NCI-H345 (cell line): ENCODE measurements at places on chromosomes 4 and X.

DNA sequence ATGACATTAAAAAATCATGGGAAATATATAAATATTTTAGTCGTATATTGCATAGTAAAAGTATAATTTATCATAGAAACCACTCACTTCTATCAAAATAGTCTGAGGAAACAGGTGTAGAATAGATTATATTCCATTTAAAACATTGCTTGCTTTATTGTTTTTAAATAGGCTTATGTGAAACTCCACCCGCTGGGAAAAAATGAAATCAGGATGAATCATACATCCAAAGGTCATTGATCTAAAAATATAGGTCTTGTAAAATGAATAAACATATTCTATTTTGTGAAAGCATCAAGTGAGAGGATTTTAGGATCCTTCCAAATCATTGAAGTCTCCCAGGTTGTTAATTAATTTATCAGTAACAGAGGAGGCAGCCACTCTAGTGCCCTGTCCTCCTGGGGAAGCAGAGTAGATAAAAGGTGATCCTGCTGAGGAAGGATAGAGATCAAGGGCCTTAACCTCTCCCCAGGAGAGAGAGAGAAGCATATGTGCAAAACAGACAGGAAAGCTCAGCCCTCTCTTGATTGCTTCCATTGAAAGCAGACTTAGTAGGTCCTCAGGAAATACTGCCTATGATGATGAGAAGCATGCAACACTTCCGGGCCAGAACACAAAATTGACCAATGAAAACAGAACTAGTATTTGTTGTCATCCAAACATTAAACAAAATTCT is 96.8 kb upstream of the MAP9 start:
- DNase-seq: no peak

GRCh38 chr4:100285121-100285520 is 94.9 kb upstream of the DDIT4L start:
- no peak for DNase-seq

DNA sequence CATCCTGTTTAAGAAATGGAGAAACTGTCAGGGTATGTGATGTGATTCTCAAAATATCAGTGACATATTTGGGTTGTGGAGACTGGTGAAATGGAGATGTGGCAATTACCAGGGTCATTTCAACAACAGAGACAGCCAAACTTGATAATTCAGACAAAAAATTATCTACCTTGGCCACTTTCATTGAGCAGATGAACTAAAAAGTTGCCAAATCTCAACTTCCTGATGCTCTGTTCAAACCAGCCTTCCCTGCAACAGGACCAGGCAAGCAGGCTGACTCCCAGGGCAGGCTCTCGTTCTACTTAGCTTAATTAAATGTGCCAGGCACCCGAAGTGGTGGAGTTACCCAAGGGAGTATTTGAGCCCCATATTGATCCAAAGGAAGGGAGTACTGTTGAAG is 199.6 kb downstream of the AFF2 start:
- DNase-seq: no peak

GRCh38 chr4:80911458-80911857 is 119.0 kb upstream of the BMP3 start:
- DNase-seq: no peak

- peak; percentile 47 for DNase-seq
Measured at GRCh38 chr4:5894266-5894665, 1.4 kb upstream of the CRMP1 start.

GRCh38 chr4:80268081-80268823 is 1.8 kb downstream of the FGF5 start:
- DNase-seq: no peak

- no peak for DNase-seq
Measured at GRCh38 chrX:65668377-65669310, 1.2 kb downstream of the MSN start.

GRCh38 chr4:80812145-80812544 is 218.4 kb upstream of the BMP3 start:
- no peak for DNase-seq

DNA sequence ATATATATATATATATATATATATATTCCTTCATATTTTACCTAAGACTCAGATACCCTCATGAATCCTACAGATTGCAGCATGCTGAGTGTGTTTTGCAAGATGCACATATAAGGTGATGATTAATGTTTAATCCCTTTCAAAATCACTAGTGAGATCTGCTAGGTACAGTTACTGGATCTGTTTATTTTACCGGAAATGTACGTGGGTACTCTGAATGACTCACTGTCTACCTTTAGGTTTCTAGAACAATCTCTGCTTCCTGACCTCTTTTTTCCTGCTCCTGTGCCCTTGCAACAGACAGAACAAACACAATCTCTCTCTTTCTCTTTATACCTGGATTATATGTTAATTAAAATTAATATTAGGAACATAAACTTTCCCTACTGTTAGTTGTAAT is 379.6 kb downstream of the FAM133A start:
- no peak for DNase-seq

DNA sequence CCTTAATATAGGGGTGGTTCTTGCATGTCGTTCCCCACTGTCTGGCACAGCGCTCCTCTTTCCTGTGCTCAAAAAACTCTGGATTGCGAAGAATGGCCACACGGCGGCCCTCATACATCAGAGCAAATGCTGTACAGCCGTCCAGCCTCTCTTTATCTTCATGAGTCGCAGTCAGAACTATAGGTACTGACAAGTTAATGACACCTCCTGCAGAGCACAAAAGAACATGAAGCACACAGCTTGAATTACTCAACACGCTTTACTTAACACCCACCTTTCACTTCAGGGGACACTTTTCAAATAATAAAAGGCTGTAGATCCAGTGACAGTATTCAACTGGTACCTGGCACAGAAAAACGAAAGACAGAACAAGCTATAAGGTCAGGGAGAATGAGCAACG is 65.3 kb downstream of the PAPSS1 start:
- peak; percentile 77 for DNase-seq

- DNase-seq: no peak
Measured at GRCh38 chr4:115671581-115671980, 558.2 kb upstream of the NDST4 start.

GRCh38 chrX:42694260-42694815 is 83.6 kb downstream of the PPP1R2C start:
- DNase-seq: no peak

DNA sequence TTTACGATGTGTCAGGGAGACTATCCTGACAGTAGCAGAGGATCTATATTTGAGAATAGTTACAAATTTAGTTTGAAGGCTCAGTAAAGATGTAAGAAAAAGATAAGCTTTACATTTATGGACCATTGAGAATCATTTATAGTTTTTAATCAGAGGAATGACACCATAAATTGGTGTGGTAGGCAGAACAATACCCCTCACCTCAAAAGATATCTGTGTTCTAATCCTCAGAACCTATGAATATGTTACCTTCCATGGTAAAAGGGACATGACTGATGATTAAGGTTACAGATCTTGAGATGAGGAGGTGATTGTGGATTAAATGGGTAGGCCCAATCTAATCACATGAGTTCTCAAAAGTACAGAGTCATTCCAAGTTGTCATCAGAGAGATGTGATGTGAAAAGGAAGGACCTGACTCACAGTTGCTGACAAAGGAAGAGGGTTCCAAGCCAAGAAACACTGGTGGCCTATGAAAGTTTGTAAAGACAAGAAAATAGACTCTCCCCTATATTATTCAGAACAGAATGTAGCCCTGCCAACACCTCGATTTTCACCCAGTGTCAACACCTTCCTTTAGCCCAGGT is 27.0 kb downstream of the EREG start:
- no peak for DNase-seq

- no peak for DNase-seq
Measured at GRCh38 chr4:142416121-142416520, 430.0 kb downstream of the INPP4B start.

DNA sequence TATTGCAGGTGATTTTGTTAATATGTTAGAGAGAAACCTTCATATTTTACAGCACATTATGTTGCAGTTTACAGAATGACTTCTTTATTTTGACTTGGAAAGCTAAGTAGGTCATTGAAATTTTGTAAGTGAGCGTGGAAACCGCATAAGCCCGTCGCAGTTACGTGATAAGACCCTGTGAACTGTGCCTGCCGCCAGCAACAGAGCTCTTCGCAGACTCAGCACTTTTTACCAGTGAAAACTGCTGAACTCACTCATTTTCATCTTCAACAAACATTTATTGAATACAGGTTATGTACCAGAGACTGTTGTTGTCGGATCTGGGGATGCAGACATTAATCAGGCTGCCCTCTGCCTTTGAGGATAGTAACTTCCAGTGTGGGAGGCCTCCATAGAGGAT is 355.7 kb downstream of the HS3ST1 start:
- DNase-seq: no peak

GRCh38 chr4:169164669-169165415 is 105.9 kb downstream of the SH3RF1 start:
- no peak for DNase-seq

DNA sequence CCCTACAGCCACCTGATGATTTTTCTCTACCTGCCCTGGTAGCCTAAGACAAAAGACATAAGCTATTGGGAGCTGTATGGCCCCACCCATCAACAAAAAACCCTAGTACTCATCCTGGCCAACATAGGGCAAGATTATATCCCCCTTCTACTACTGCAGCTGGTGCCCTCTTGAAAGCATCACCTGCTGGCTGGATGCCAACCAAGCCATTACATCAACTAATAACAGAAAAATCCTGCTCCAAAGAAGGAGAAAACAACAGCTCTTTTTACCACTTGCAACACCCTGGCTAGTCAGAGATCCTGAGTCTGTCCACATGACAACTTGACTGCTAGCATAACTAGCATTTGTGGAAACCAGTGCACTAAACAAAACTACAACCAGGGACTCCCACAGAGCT is 43.6 kb upstream of the UPRT start:
- peak; percentile 52 for DNase-seq

DNA sequence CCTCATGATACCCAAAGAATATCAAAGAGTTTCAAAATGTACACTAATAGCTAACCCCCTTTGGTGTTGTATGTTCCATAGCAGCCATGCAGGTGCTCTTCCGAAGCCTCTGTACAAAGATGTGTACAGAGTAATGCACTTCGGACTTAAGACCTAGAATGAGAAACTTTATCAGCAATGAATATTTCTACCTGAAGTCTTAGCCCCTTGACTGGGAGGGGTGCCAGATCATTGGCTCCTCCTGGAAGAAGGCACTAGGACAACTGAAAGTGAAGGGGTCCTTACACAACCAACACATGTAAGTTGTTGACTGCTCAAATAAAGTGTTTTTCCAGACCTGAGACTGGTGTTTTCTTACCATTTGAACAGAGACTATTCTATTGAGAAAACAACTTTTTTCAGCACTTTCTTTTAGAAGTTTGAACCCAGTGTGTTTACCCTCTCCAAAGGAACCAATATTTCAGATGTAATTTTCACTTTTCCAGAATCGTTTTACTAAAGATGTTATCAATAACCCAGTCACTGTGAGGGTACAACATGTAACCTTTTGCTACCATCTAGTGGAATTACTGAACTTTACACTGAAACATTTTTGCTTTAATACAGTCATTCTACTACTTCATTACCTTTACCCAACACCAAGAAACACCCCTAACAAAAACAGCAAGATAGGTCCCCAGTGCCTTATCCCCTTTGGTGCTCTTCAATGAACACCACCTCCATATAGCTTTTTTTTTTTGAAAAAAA is 33.3 kb upstream of the PRDX4 start:
- DNase-seq: peak; percentile 9

DNA sequence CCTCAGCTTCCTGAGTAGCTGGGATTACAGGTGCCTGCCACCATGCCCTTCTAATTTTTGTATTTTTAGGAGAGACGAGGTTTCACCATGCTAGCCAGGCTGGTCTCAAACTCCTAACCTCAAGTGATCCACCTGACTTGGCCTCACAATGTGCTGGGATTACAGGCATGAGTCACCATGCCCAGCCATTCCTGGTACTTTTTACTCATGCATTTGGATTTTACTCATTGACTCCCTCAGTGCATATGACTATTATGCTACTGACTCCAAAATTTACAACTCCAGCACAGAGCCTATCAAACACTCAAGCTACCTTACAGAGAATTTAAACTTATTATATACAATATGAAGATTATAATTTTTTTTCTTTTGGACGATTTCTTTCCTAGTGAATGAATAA is 199.9 kb downstream of the CXXC4 start:
- DNase-seq: no peak

DNA sequence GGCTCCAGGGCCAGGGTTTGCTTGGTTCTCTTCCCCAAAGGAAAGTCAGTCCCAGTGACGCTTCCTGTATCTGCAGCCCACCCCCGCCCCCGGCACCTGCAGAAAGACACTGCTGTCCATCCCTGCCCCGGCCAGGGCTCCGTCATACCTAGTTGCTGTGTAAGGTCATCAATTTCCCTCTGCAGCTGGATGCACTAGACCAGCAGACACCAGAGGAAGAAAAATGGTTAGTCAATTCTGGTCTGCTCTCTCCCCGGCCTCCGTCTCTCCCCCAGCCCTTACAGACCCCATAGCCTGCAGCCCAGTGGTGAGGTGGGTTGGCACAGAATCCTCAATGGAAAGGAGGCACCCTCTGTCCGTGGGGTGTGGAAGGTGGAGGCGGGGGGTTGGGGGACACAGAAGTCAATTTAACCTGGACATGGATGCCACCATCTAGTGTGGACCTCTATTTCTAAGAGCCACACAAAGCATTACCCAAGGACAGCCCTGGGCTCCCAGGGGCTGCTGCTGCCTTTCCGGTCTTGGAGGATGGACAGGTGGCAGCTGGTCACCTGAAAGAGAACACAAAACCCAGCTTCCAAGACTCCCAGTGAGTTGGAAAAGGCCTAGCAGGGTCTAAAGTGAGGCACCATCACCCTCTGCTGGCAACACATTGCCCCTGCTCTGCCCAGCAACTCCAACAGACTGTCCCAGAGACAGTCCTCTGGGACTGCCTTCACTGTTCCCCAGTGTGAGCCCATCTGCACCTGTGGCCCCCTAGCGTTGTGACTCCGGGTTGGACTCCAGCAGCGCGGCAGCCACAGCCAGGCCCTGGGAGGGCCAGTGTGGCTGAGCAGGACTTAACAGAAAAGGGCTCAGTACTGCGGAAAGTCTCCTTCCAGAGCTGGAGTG is 40.2 kb upstream of the NHSL2 start:
- no peak for DNase-seq

DNA sequence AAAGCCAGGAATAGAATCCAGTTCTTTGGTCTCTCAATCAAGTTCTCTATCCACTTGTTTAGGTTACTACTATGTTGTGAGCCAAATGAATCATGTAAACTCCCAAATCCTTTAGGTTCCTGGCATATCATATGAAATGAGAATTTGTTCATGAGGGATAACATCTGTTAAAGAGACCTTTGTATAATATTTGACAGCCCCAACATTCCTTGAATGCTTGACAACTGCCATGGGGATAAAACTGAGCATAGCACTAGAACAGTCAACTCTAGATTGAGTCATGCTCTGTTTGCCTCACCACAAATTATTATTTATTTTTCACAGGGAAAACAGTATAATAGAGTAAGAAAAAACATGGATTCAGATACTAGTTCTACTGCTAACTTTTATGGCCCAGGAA is 93.3 kb downstream of the NAA11 start:
- no peak for DNase-seq

- no peak for DNase-seq
Measured at GRCh38 chr4:717601-718320, 12.1 kb downstream of the PCGF3 start.
